ENCODE measurements at places on chromosomes 2 and 18.

DNA sequence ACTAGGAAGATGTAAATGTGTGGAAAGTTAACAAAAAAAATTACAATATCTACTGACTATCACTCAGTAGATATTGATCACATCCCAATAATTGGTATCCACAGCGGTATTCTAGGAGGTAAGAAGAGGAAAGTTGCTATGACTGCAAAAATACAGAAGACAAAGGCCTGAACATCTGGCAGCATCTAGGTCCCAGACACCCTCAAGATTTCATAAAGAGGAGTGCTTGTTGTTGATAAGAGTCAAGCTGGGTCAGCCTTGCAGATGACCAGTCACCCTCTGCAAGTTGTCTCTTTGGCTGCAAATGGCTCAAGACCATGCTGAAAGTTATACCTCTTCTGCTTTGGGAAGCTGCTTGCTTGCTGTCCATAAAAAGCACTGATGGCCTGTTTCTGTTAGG lies 228.4 kb upstream of the FBXO11 start:
- DNase-seq, result no peak

DNA sequence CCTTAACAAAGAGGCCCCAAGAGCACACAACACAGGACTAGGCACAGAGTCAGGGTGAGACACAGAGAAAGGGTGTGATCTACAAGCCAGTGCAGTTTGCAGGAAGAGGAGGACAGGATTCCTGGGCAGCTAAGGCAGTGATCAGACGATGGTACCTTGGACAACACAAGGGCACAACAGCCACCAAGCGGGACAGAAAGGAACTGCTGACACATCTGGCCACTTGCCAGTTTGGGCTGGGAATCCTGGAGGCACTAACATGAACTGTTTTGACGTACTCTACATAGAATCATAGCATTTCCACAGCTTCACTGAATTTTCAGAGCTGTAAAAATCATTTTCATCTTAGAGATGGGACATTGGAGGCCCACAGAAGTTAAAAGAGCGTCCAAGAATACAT lies 221.5 kb upstream of the SLC35G4 start:
- DNase-seq, result no peak

GRCh38 chr18:9055626-9056025 lies 46.9 kb upstream of the NDUFV2 start:
- DNase-seq, result no peak

- DNase-seq, result no peak
Observed at GRCh38 chr18:35426786-35427185, 49.6 kb upstream of the ZNF396 start.

GRCh38 chr2:69683170-69683971 lies 39.8 kb upstream of the AAK1 start:
- no peak for DNase-seq

DNA sequence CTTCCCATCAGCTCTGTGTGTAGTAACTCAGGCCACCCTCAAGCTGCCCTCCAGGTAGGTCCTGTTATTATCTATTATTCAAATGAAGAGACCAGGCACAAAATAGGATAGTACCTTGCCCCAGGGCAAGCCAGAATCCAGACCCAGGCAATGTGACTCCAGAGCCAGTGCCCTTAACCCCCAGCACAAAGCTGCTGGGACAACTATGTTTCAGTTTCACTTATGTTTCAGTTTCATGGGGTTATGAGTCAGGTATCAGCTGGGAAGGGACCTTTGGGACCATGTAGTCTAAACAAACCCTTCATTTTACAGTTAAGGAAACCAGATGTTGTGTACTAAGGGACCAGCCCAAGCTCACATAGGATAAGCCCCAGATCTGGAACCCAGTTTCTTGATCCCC lies 10.0 kb downstream of the HK2 start:
- no peak for DNase-seq

- no peak for DNase-seq
Observed at GRCh38 chr2:239370403-239370802, 30.4 kb downstream of the HDAC4 start.

All from stimulated activated CD4-positive, alpha-beta T cell treated with anti-CD3 and anti-CD28 coated beads, Interleukin-12 subunit alpha, Interleukin-12 subunit beta, amount 100 ng/mL, for 4 hours (primary cell).